Kidney (tissue), 22 donors: ENCODE measurements at places on chromosomes 12 and 14.

DNA sequence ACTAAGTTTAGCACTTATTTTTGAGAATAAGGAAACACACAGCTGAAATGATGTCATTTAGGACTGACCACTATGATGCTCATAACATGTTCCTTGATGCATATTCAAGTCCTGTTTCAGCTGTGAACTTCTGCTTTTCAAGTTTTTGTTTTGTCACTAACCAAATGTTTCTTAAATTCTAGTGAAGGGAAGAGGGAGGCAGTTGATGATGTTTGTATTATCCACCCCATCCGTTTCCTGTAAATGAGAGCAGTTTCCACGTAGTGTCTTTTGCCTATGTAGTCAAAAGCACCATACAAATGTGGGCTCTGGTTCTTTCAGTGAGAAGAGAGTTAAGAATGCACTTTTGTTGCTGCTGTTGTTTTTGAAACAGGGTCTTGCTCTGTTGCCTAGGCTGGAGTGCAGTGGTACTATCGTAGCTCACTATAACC, 491.8 kb downstream of the PCNX1 start:
- DNase-seq = no peak

DNA sequence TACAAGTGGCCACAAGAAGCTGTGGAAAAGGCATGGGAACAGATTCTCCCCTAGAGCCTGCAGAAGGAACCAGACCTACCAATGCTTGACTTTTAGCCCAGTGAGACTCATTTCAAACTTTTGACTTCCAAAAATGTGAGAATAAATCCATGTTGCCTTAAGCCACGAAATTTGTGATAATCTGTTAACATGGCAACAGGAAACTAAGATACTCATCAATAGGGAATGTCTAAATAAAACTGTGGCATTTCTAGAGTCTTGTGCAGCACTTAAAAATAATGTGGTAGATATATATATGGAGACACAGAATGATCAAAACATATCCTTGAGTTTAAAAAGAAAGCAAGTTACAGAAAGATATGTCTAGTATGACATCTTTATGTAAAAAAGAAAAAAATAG, 12.0 kb downstream of the HECTD4 start:
- DNase-seq = no peak

GRCh38 chr14:24416932-24417619, 12.4 kb downstream of the CBLN3 start:
- DNase-seq = no peak

- DNase-seq = no peak
These were observed 70.0 kb downstream of the KIF21A start for GRCh38 chr12:39372929-39373328.

DNA sequence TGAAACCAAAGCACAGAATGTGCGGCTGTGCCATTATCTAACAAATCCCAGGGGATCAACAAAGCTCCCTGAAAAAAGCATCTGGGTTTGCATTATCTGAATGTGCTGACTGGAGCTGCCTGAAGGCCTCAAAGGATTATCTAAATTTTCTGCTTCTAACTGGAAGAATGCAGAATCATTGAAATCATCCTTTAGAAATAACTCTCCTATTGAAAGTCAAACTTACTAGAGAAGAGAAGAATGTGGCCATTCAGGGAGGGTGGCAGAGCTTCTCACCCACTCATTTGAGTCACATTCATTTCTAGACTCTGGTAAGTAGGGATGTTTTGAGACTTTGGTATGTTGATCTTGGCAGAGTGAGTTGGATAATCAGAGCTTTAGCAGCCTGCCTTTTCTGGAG, 220.6 kb upstream of the RGS6 start:
- DNase-seq = no peak

- DNase-seq = no peak
These were observed 1.8 kb downstream of the ZDHHC22 start for GRCh38 chr14:77139540-77140358.
